ENCODE measurements at places on chromosomes 13 and 19.
A peak's percentile ranks its signal among the peaks of the same experiment; 100 is the strongest.

DNA sequence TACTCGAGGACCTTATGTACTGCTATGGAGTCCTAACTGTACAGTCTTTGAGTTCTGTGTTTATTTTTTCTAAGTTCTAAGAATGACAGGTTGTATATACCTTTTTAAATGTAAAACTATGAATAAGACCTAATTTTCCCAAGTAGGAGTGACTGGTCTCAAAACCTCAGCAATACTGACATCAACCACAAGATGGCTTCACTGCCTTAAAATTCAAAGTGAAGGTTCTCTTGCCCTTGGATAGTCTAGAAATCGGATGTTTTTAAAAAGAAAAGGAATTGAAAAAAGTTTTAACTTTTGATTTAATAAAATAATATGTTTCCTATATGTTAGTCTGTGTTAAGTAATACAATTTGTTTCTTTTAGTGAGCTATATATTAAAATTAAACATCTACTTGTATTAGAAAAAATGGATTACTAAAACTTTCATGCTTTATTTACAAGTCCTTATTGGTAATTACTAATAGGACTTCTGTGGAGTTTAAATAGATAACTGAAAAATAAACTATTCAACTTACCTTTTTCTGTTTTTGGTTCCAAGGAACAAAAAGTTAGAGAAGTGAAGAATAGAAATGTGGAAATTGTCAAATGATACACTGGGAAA, 52.0 kb downstream of the TDRD3 start:
- peak; percentile 13 for DNase-seq

- no peak for DNase-seq
These were observed 124.0 kb downstream of the ITGBL1 start for GRCh38 chr13:101576455-101576854.

DNA sequence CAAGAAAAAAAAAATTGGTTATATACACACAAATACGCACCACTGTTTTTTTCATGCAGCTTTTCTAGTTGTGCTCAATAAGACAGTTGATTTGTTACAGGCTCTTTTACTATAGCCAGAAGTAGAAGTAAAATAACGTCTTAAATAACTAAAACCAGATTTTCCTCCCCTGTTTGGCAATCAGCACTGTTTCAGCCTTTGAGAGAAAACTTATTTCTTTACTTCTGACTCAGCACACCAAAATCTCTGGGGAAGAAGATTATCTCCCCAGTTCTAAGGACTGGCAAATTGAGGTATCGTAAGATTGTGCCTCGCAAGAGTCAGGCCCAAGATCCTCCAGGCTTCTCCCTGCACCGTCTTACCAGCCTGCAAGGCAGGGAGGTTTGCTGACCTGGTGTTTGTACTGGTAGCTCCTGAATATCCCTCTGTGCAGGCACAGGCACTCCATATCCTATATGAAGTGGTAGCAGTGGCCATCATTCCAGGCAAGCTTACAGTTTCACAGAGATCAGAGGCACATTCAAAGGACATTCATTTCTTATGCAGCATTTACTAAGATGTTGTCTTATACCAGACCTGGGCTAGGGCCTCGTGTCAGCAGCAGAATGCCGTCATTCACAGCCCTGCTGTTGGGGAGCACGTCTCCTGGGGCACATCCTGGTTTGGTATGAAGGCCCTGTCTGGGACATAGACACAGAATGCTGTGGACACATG, 268.2 kb downstream of the ZNF536 start:
- no peak for DNase-seq

- no peak for DNase-seq
These were observed 1965.6 kb upstream of the PCDH20 start for GRCh38 chr13:63381078-63381859.

DNA sequence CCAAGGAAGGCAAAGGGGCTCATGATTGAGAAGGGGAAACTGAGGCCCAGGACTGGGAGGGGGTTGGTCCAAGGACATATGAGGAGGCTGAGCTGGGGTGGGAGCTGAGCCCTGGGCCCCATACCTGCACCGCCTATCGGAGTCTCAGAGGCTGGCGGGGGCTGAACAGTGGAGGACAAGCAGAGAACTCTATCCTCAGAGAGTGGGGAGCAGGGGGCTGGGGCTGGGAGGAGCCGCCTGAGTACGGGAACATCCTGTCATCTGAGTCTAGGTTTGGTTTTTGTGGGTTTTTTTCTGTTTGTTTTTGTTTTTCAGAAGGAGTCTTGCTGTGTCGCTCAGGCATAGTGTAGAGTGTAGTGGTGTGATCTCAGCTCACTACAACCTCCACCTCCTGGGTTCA, 6.2 kb downstream of the ARRDC2 start:
- no peak for DNase-seq

GRCh38 chr19:13937479-13938300, 527 bp downstream of the PODNL1 start:
- DNase-seq: no peak

GRCh38 chr19:661427-662196, 1.4 kb downstream of the RNF126 start:
- no peak for DNase-seq

- no peak for DNase-seq
These were observed 28.6 kb downstream of the AKT2 start for GRCh38 chr19:40256512-40256911.

GRCh38 chr13:107867701-107868661, 347.4 kb downstream of the LIG4 start:
- peak; percentile 5 for DNase-seq

DNA sequence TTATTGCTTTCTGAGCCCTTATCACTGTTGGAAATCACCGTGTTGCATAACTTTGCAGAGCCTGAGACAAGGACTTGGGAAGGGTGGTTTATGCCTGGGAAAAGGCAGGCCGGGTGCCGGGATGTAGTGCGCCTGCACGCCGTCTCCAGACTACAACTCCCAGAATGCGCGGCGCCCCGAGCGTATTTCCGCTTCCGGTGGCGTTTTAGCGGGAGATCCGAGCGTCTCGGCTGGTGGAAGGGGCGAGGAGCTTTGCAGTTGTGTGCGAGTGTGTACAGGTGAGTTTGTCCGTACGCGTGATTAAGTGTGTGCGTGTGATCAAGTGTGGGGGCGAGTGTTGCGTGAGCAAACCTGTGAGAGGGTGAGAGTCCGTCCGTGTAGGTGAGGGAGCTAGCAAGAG, 75.4 kb downstream of the PEG3 start:
- DNase-seq: no peak

GRCh38 chr19:35883882-35884281, 15.5 kb downstream of the APLP1 start:
- no peak for DNase-seq

GRCh38 chr19:56351208-56351607, 36.6 kb upstream of the ZSCAN5A start:
- DNase-seq: no peak

GRCh38 chr19:39813264-39813993, 20.5 kb downstream of the DYRK1B start:
- DNase-seq: no peak

DNA sequence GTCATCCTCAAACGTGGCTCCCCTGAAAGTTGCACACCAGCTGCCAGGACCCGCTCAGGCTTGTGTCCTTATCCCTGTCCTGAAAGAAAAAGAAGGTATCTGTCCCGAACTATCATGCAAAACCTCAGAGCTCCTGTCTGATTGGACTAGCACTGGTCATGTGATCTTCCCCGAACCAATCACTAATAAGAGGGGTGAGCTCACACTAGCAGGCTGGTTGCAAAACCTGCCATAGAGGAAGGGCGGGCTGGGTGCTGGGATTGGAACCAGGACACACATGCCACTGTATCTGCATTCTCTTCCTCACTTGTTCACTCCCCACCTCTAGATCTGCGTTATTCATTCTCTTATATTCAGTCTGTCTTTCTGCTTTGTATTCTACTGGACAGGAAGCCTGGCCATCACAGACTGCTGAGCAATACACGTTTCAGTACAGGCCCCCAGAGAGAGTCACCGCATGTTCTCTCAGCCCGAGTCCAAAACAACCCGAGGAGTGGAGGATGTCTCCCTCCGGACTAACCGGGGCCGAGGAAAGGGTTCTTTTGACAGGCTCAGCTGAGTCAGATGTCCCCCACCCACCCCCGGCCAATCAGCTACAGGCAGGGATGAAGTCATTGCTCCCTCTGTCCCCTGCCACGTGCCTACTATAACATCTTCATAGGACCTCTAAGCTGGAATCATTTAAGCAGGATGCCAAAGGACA, 97.7 kb downstream of the SIPA1L3 start:
- peak; percentile 91 for DNase-seq

- DNase-seq: no peak
These were observed 164.6 kb downstream of the KLF5 start for GRCh38 chr13:73223372-73223781.

GRCh38 chr19:55044771-55045716, 7.0 kb upstream of the GP6 start:
- DNase-seq: no peak

GRCh38 chr19:46049597-46049996, 8.8 kb upstream of the IGFL4 start:
- no peak for DNase-seq

GRCh38 chr19:38266981-38267597, 2.7 kb downstream of the SPINT2 start:
- no peak for DNase-seq

- DNase-seq: no peak
These were observed 13.6 kb upstream of the HMGB1 start for GRCh38 chr13:30479154-30479882.

GRCh38 chr13:111288276-111288675, 32.2 kb upstream of the TEX29 start:
- no peak for DNase-seq

DNA sequence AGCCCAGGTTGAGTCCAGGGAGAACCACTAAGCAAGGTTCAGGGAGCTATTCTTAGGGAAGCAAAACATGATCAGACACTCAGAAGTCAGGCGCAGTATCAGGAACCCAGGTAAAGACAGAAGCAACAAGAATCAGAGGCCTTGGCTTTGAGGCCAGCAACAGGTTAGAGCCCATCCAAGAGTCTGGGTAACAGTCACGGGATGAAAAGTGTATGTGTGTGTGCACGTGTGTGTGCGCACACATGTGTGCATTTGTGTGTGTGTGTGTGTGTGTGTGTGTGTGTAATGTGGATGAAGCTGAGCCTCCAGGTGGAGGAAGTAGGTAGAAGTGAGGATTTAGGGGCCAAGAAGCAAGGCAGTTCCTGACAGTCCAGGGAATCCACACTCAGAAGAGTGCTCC, 63.1 kb downstream of the CCNA1 start:
- no peak for DNase-seq

- no peak for DNase-seq
These were observed 46.4 kb upstream of the F7 start for GRCh38 chr13:113058988-113059850.

GRCh38 chr19:16586991-16587832, 15.0 kb upstream of the SLC35E1 start:
- DNase-seq: no peak

DNA sequence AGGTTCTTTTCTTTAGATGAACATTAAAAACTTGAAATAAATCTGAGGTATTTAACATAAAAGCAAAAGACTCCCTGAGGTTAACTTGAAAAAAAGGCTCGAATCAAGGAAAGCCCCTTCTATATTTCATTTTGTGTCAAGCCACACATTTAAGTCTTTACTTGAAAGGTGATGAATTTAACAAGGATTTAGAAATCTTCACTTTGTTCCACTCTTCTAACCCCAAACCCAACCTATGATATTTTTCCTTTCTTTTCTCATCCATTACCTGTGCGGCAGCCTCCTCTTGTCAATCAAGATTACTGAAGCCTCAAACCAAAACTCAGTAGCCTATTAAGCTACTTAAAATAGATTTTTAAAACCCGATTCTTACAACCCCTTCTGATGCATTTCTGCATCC, 33.8 kb downstream of the MIPEP start:
- no peak for DNase-seq

GRCh38 chr19:41298348-41298964, 11.5 kb upstream of the CCDC97 start:
- DNase-seq: no peak

DNA sequence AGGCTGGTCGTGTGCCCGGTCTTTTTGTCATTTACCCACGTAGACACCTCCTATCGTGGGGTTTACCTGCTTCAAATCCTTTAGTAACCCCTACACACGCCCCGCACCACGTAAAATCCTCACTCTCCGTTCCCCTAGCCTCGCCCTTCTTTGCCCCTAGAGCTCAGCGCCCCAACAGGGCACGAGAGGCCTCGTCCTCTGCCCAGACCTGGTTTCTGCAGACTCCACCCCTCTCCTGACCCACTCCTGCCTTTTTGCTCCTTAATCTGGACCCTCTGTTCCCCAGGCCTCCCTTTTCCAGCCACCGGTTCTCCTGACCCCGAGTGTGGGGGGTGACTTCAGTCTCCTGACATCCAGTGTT, 412 bp downstream of the ZNF528 start:
- DNase-seq: no peak

DNA sequence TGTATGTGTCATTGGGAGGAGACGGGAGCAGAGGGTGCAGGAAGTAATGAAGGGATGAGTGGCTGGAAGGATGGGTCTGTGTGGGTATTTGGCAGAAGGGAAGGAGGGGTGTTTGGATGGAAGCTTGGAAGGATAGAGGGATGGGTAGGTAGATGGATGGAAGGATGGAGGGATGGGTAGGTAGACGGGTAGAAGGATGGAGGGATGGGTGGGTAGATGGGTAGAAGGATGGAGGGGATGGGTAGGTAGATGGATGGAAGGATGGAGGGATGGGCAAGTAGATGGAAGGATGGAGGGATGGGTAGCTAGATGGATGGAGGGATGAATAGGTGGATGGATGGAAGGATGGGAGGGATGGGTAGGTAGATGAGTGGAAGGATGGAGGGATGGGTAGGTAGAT, 41.7 kb upstream of the EHD2 start:
- DNase-seq: no peak

GRCh38 chr13:110286833-110287819, 19.8 kb downstream of the COL4A1 start:
- DNase-seq: no peak

- DNase-seq: no peak
These were observed 16.8 kb upstream of the SIGLEC6 start for GRCh38 chr19:51548213-51548651.

GRCh38 chr19:34325981-34326787, 38.8 kb upstream of the GPI start:
- no peak for DNase-seq

Data from NCI-H2171 (cell line).